ENCODE measurements at places on chromosomes 2 and 18.

GRCh38 chr2:14616342-14616741 is 16.2 kb upstream of the LRATD1 start:
- no peaks in the 10 kb centered on the region for H3K36me3 ChIP-seq
- no peak overlapping the region for H3K4me3 ChIP-seq
- no peak for DNase-seq
- no peak overlapping the region for H3K27ac ChIP-seq
- H3K27me3 ChIP-seq = no peaks in the 10 kb centered on the region

GRCh38 chr2:28326881-28327505 is 65.7 kb upstream of the FOSL2 start:
- no peak overlapping the region for H3K4me3 ChIP-seq
- no peaks in the 10 kb centered on the region for H3K27me3 ChIP-seq
- no peaks in the 10 kb centered on the region for H3K4me1 ChIP-seq

GRCh38 chr2:144374163-144374661 is 145.7 kb downstream of the ZEB2 start:
- no peaks in the 10 kb centered on the region for H3K27me3 ChIP-seq
- no peak overlapping the region for H3K4me3 ChIP-seq
- H3K36me3 ChIP-seq = no peaks in the 10 kb centered on the region
- DNase-seq = no peak

- no peak overlapping the region for H3K4me3 ChIP-seq
- no peaks in the 10 kb centered on the region for H3K27me3 ChIP-seq
These were observed 383.1 kb downstream of the TSN start for GRCh38 chr2:122138561-122138960.

GRCh38 chr2:59761966-59762365 is 791.5 kb downstream of the BCL11A start:
- H3K4me3 ChIP-seq = no peak overlapping the region
- H3K27ac ChIP-seq = no peak overlapping the region
- DNase-seq = no peak

DNA sequence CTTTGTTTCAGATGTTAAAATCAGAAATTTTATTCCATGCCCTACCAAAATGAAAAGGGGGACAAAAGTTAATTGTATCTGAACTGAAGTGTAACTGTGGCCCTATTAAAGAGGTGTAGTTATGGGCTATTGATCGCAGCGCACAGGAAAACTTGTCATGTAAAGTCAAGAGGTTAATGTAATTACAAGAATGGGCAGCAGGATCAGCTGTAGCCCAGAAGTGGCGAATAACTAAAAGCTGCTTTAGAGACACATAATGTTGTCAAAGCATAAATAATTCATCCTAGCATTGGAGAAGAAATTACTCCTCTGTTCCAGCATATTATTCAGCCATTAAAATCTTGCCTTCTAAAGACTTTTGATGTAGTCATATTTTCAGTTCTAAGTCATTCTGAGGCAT is 211.8 kb downstream of the EPHA4 start:
- DNase-seq = no peak
- no peaks in the 10 kb centered on the region for H3K36me3 ChIP-seq
- H3K4me1 ChIP-seq = no peaks in the 10 kb centered on the region

- H3K27me3 ChIP-seq = no peaks in the 10 kb centered on the region
- no peak overlapping the region for H3K27ac ChIP-seq
- H3K4me3 ChIP-seq = no peak overlapping the region
- no peaks in the 10 kb centered on the region for H3K36me3 ChIP-seq
- no peak for DNase-seq
- no peaks in the 10 kb centered on the region for H3K4me1 ChIP-seq
These were observed 12.0 kb upstream of the C2orf66 start for GRCh38 chr2:196821195-196821594.

DNA sequence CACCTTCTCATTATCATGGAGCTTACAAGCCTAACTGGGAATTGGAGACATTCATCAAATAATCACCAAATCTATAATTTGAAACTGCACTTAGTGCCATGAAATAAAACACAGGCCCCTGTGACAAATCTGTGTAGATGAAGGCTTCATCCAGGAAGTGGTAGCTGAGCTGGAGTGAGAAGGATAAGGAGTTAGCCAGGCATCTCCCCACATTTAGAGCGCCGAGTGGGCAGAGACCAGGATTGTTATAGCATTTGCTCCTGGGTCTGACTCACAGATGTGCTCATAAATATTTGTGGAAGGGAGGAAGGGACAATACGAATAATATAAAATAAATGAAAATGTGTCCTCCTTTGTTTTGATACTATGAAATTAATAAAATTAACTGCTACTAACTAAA is 2.5 kb upstream of the MAT2A start:
- no peak overlapping the region for H3K27ac ChIP-seq
- H3K36me3 ChIP-seq = peaks cover 5% of the 10 kb centered on the region
- no peak overlapping the region for H3K4me3 ChIP-seq
- no peak for DNase-seq
- no peaks in the 10 kb centered on the region for H3K27me3 ChIP-seq

DNA sequence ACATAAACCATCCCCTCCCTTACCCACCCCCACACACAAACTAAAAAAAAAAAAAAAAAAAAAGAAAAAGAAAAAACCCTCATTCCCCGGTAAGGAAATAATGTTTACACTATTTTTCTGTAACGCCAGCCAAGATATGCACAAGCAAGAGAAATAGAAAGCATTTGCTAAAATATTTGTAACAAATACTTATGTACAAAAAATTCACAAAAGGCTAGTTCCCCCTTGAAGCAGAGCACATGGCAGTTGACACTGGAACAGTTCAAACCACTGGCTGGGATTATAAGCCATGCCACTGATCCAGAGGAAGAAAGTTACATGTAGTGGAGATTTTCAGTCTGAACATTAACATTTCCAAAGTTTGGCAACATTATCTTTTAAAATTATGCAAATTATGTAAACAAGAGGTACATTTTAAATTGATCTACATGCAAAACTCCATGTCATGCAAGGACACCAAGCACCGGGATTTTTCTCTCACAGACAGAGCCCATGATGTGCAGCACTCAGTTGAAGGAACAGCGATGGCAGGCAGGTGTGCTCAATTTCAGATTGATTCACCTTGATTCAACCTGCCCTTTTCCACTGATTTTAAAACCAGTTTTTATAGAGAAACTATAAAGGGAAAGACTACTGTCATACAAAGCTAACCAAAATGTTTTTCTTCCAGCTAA is 21.4 kb downstream of the PNO1 start:
- no peak for DNase-seq
- H3K4me1 ChIP-seq = no peaks in the 10 kb centered on the region
- no peaks in the 10 kb centered on the region for H3K27me3 ChIP-seq
- peaks cover 77% of the 10 kb centered on the region for H3K36me3 ChIP-seq
- H3K4me3 ChIP-seq = no peak overlapping the region

- no peak overlapping the region for H3K27ac ChIP-seq
- no peaks in the 10 kb centered on the region for H3K4me1 ChIP-seq
- DNase-seq = peak; percentile 48
- H3K27me3 ChIP-seq = no peaks in the 10 kb centered on the region
These were observed 104.9 kb downstream of the MBD2 start for GRCh38 chr18:54119524-54120019.

GRCh38 chr2:203682688-203683130 is 23.7 kb upstream of the CD28 start:
- no peak overlapping the region for H3K4me3 ChIP-seq
- H3K27me3 ChIP-seq = no peaks in the 10 kb centered on the region
- no peak overlapping the region for H3K27ac ChIP-seq
- peaks cover 16% of the 10 kb centered on the region for H3K4me1 ChIP-seq
- H3K36me3 ChIP-seq = no peaks in the 10 kb centered on the region
- no peak for DNase-seq

GRCh38 chr2:50133766-50134165 is 898.2 kb downstream of the NRXN1 start:
- no peak for DNase-seq
- H3K4me3 ChIP-seq = no peak overlapping the region
- H3K27ac ChIP-seq = no peak overlapping the region

DNA sequence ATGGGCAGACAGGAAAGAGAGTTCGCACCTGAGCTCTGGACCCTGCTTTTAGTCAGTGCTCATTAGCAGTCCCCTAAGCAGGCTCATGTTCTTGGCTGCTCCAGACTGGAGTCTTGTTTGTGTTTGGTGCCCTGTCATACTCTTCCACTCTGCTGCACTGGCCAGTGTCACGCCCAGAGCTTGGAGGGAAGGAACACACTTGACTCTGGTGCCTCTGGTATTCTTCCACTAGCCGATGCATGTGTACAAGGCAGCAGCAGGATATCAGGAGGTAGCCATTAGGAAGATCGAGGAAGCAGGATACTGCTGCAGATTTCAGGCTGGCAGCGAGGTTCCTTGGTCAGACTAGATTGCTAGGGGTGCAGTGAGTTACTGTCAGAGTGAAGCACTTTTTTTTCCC is 81.4 kb upstream of the B3GNT2 start:
- no peaks in the 10 kb centered on the region for H3K36me3 ChIP-seq
- no peak for DNase-seq
- no peak overlapping the region for H3K27ac ChIP-seq
- H3K4me1 ChIP-seq = no peaks in the 10 kb centered on the region
- no peak overlapping the region for H3K4me3 ChIP-seq

- H3K27ac ChIP-seq = no peak overlapping the region
- H3K4me1 ChIP-seq = no peaks in the 10 kb centered on the region
- DNase-seq = no peak
These were observed 158.4 kb upstream of the SRD5A2 start for GRCh38 chr2:31739161-31739560.

DNA sequence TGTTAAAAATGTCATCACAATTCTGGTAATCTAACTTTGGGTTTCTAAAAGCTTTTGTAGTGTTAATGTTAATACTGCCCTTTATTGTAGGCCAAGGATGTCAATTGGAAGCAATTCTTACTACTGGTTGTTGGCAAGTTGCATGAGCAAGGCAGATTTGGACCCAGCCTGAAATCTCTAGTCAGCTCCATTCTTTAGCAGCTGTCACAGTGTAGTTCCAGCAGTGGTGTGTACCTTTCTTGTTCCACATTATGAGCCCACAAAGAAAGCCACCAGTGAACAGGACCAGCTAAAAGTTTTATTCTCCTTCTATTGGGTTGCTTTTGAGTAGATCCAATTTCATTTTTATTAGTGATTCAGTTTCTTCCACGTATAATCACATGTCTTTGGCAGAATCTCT is 133.8 kb downstream of the CAMKMT start:
- H3K27me3 ChIP-seq = no peaks in the 10 kb centered on the region
- H3K27ac ChIP-seq = no peak overlapping the region
- no peaks in the 10 kb centered on the region for H3K36me3 ChIP-seq
- H3K4me3 ChIP-seq = no peak overlapping the region
- DNase-seq = no peak

DNA sequence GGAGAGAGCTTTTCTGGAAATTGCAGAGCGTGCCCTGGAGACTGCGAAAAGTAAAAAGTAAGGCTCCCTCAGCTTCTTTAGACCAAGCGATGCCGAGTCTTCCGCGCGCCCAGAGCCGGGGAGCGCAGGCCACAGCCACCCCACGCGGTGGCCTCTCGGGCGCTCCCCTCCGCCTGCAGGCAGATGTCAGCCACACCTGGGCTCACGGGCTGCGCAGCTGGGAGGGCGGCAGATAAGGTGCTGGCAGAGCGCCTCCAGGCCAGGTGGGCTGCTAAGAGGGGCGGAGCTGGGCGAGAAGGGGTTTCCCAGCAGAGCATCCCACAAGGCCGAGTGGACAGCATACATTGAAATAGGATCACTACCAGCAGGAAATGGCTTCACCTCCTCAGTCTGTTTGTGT is 81.7 kb downstream of the ARHGEF4 start:
- peaks cover 7% of the 10 kb centered on the region for H3K27me3 ChIP-seq
- no peak overlapping the region for H3K27ac ChIP-seq
- no peaks in the 10 kb centered on the region for H3K36me3 ChIP-seq
- DNase-seq = no peak
- H3K4me1 ChIP-seq = no peaks in the 10 kb centered on the region

DNA sequence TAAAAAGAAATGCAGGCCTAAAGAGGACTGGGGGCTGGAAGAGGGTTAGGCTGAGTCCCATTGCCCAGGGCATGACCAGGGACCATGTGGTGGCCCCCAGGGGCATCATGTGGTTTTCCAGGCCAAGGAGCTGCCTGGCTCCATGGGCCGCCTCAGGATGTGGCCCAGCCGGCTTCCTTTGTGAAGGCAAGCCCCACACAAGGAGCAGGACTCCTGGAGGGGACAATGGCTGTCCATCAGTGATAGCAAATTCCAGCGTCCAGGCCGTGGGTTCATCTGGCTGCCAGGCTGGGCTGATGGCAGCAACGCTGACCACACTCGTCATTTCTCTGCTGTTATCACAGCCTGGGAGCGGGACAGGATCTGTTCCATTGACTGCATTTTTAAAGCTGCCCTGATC is 82.5 kb downstream of the GBX2 start:
- H3K4me1 ChIP-seq = no peaks in the 10 kb centered on the region
- no peaks in the 10 kb centered on the region for H3K36me3 ChIP-seq
- no peak overlapping the region for H3K4me3 ChIP-seq
- no peak overlapping the region for H3K27ac ChIP-seq
- no peak for DNase-seq
- H3K27me3 ChIP-seq = peaks cover 2% of the 10 kb centered on the region

DNA sequence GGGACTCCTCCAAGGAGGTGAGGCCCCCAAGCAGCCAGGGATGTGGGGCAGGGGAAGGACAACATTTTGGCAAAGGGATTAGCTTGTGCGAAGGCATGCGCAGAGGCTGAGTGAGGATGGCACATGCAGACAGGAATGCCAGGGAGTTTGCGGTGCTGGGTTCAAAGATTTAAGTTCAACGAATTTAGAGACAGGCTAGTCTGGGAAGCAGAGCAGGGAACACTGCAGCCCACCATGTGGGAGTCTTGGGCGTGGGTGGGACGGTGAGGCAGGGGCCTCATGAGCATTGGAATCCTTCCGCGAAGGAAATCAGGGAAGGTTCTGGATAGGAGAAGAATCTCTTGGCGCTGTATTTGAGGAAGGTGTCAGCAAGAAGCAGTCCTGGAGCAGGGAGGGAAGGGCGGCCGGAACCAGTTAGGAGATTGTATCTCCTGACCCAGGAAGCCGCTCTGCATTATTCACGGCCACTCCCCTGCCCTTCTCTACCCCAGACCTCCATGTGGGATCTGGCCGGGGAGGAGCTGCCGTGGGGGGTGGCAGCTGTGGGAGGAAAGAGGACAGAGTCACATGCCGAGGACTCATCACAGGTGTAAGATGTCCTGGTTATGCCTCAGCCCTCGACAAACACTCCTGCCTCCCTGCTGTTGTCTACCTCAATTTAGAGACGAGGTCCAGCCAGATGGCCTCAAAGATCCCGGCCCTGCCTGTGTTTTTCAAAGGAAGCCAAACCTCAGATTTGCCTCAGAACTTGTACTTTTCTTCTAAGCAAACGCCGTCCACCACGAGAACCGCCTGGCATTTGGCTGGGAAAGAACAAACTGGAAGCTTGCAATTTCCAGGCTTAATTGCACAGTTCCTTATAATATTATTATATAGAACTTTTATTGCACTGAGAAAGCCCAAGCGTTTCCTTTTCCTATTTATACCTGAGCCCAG is 123.7 kb upstream of the SMAD2 start:
- DNase-seq = no peak
- H3K4me1 ChIP-seq = no peaks in the 10 kb centered on the region
- H3K4me3 ChIP-seq = no peak overlapping the region
